Glutamatergic neuron (in vitro differentiated cells): ENCODE measurements at places on chromosomes 3 and 15. TPM values are rescaled to one million over a fixed set of nuclear protein-coding genes. Genes with fewer than 3 reads are reported as not detected.

The HIGD2B gene
- total RNA-seq, result not detected

The NOX5 gene
- total RNA-seq, result not detected

The GLCE gene
- 6.7 TPM for total RNA-seq

The GPR156 gene
- total RNA-seq, result 0.83 TPM

The SIDT1 gene
- not detected for total RNA-seq

DNA sequence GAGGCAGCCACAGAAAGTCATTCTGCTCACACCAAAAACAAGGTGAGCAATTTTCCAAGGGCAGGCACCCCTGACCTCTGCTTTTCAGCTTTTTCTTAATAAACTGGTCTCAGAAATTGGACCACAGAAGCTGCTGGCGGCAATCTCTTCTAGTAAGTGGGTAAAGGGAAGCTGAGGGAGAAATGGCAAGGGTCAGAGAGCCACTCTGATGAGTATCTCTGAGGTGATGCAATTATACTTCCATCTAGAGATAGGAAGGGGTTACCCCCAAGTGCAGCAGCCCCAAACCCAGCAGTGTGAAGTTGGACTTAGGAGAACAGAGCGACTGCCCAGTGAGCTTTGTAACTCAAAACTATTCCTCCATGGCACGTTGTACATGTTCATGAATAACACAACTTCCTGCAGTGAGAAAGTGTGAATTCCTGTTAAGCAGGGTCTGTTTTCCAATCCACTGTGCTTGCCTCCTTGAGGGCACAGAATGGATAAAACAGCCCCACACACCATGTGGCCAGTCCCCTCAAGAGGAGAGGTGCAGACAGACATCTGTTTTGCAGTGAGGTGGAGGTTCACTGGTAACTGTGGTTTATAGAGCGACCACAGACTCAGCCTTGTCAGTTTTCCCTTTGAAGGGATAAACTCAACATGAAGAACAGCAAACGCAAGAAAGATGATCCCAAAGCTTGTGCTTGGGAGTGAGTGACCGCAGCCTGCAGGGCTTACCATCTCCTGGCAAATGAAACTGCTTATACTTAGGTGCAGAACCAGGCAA, 683.4 kb upstream of the CFAP20DC start:
- DNase-seq, result no peak

DNA sequence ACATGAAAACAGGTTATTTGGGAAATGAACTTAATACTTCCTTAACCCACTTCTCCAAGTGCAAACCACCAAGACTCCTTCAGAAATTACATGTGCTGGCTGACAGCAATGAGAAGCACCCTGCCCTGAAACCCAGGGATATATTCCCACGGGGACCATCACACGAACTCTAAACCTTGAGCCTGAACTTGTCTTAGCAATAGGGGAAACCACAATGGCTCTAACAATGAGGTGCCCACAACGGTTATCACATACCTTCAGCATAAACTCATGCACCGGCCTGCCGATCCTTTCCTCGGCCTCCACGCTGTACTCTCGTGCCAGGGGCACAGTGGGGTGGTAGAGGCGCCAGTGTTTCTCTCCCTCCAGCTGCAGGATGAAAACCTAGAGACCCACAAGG, 13.4 kb downstream of the RIOX2 start:
- no peak for DNase-seq

DNA sequence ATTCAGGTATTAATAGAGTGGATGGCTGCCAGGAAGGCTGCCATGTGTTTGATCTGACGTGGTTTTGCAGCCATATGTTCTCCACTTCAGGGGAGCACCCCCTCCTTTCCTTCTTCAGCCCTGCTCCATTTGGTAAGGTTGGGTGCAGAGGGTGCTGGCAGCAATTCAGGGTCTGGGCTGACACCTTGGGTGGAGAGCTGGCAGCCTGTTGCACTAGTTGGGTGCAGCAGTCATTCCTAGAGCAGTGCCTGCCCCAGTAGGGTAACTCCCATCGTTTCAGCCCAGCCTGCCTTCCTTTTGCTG, 1.5 kb downstream of the TYRO3 start:
- no peak for DNase-seq

DNA sequence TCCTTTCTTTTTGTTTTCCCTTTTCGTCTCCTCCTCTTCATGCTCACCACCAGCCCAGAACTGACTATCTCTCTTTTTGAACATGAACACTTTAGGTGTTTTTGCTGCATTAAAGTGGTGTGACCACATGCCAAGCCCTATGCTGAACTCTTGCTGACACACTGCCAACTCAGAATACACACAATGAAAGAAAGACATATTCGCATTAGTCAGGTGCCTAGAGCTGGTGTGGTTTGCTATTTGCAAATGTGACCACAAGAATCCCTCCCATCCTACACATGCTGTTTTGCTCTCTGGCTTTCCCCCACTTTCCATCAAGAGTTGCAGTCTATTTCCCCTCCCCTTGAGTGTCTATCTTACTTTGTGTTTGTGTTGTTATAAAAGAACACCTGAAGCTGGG, 967.8 kb upstream of the CFAP20DC start:
- DNase-seq, result no peak

DNA sequence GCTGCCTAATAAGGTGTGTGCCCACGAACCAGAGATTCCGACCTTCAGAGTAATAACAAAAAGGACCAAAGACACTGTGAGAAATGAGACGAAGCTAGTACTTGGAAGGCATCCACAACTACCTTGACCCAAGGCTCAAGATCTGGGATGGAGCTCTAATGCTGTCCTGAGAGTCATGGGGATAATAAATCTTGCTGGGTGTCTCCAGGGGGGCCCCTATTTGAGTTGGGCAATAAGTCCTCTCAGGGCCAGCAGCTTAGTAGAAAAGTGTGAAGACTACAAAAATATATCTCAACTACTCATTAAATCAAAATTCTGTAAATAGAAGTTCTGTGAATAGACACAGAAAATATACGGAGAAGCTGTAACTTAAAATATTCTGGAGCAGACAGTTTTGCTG, 2.9 kb upstream of the NDN start:
- no peak for DNase-seq

- DNase-seq, result no peak
Measured at GRCh38 chr3:134199240-134199639, 51.4 kb downstream of the RYK start.

DNA sequence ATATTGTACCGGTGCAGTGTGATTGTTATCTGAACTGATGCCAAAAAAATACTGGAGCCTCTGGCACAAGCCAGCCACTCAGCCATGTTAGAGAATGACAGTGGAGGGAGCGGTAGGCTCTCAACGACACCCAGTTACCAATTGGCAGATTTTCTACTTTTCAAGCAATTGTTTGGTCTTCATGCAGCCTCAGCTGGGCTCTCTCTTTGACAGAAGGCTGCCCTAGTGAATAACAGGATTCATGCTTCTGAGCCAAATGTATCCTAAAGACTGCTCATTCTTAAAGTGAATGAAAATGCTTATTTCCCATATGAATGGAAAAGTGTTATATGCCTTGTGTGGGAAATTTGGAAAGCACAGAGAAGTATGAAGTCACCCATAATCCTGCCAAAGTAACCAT, 261.2 kb upstream of the TRIM42 start:
- no peak for DNase-seq

GRCh38 chr3:126170073-126170777, 10.2 kb downstream of the ALDH1L1 start:
- no peak for DNase-seq

DNA sequence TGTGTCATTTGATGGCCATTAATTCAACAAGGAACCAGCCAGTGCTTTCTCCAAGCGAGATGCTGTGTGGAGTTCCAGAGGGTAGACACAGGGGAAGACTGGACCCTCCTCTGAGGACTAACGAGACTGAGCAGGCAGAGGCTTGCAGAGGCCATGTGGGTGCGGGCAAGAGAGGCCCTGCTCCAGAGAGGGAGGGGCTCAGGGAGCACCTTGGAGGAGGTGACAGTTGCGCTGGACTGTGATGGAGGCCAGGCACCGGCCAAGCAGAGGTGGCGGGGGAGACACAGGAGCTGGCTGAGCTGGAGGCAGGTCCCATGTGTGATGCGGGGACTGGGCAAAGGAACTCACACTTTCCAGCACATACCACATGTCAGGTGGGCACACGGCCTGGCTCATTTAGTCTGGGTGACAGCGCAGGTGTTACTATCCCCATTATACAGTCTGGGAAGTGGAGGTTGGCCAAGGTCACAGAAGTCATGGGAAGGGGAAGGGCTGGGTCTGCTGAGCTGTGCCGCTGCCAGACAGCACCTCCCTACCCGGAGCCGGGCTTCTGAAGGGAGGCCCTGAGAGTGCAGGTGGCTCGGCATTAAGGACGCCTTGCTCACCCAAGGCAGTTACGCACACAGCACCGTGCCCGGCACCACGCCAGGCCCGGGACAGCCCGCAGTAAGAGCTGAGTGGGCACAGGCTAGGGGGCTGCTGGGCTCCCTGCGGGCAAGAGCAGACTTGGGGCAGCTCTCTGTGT, 3.7 kb downstream of the MELTF start:
- DNase-seq, result no peak

GRCh38 chr3:39038165-39038564, 13.6 kb downstream of the SCN11A start:
- no peak for DNase-seq

- DNase-seq, result no peak
Measured at GRCh38 chr3:69065318-69065964, 13.3 kb upstream of the TMF1 start.

DNA sequence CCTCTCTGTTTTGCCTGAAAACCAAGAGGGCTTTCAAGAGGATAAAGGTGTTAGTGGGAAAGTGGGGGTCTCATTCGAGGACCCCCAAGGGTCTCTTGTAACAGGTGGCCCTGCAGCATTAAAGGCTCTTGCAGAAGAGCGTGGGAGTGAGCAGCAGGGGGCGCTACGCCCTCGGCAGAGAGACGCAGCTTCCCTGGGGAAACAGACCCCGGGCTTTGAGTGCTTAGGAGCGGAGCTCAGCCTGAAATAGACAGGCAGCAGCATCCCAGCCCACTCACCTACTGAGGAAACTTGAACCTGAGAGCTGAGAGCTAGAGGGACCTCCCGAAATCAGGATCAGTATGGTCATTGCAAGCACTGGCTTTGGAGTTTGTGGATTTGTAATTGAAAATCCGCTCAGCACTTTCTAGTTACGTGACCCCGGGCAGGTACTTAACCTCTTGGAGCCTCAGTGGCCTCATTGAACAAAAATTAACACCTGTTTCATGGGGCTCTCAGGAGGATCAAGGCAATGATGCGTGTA, 25.7 kb downstream of the RPLP1 start:
- peak; percentile 89 for DNase-seq
